ENCODE measurements at places on chromosomes 7 and 10.

DNA sequence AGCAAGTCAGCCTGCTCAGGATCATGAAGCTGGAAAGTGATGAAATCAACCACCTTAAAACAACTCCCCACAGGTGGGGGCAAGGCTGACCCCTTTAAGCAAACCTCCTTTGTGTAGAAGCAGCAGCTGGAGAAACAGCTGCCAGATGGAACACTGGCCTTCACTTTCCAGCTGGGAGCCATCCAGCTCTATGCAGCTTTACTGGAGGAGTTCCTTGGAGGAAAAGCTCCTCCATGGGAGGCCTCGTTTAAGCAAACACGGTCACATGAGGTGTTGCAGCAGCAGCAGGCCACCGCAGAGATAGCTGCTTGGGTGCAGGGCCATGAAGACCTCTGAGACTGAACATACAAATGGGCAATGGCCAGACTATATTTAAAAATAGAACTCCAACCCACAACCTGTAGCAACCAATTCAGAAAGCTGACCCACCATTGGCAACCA lies 13.0 kb upstream of the DLG5 start:
- no peak for DNase-seq

DNA sequence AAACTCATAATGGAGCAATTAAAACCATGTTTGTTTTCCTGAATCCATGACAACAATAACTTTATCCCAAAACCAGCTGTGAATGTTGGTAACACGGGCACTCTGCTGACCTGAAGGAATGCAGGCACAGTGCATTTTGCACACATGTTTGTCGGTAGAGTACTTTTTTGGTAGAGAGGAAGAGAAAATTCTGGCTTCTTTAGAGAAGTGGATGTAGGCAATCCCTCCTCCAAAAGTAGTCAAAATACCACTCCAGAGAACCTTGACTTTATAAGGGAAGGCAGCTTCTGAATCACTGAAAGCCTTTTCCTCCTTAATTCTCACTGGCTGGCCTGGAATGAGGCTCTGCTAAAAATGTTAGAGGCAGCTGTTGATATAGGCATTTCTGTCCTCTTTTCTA lies 15.8 kb upstream of the ACTA2 start:
- no peak for DNase-seq

GRCh38 chr7:44921607-44922350 lies 36.4 kb upstream of the PURB start:
- DNase-seq = peak; percentile 95

DNA sequence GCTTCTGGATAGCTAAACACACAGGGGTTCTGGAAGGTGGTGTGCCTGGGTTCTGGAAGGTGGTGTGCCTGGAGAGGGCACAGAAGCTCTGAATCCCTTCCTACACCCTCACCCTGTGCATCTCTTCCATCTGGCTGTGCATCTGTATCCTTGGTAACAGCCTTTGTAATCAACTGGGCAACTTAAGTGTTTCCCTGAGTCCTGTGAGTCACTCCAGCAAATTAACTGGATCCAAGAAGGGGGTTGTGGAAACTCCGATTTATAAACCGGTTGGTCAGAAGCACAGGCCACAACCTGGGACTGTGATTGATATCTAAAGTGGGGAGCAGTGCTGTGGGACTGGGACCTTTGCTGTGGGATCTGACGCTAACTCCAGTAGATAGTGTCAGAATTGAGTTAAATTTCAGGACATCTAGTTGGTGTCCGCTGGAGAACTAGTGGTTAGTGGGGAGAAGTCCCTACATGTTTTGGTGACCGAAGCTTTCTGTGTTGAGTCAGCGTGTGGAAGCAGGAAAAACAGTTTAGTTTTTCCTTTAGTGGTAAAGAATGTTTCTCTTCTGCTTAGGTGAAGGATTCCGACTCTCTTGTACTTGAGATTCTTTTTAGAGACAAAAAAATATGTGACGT lies 228.1 kb downstream of the BMPER start:
- no peak for DNase-seq

- DNase-seq = no peak
Observed at GRCh38 chr7:45182856-45183710, 25.5 kb downstream of the RAMP3 start.

DNA sequence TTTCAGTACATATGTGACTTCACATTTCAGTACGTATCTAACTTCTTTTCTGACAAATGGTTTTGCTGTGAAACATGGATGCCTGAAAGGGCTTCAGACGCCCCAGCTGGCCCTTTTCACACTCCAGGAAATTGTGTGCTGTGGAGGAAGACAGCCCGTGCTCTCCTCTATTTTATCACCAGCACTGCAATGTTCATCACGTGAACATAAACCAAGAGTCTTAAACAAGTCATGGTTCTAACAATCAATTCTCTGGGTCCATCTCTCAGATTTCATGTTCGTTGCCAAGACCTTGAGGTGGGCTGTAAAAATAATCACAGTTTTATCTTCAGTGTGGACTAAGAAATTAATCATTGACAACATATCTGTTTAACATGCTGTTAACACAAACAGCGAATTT lies 141.2 kb downstream of the WDR37 start:
- no peak for DNase-seq

DNA sequence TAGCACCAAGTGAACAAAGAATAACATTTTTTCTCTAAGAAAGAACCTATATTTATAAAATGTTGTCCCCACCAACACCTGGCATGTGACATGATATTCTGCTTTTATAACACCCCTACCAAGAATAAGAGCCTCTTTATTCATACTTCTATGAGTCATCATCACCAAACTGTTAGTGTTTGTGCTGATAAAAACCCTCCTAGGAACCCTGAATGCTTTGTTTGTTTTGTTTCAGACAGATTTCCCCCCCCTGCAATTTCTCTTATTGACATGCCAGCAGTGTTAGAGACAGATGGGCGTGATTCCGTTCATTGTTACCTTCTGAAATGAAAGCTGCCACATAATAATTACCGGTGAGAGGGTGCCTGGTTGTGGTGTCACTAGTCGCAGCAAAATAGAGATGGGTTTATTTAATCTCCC lies 651.1 kb downstream of the SORCS1 start:
- no peak for DNase-seq

DNA sequence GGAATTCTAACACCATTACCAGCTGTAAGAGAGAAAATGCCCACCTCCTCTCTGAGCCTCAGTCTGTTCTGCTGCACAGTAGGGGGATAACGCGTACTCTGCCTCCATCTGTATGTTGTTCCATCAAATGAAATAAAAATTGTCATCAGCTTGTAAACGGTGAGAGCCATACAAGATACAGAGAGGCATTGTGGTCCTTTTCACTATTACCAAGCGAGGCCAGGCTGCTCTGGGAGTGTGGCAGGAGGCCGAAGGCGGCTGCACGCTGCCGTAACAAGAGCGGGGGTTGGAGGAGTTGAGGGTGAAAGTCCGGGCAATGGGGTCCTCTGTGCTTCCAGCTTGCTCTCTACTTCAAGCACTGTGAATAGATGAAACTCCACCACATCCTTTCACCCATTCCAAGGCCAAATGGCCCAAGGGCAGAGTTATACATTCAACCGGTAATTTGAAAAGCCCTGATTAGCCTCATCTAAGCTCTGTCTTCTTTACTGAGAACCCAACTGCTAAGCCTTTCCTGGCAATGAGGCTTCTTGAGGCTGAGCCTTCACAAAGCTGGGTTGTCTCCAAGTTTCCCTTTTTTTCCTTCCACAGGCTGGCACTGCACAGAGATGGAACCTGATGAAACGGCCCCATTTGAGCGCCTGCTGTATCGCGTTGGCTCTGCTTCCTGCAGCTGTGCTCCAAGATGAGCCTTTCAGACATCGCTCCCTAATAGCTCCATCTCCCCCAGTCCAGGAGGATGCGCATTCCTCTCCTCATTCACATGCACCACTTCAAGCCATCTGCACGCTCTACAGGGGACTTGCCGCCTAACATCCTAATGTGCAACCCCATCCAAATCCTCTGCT lies 47.2 kb downstream of the PYROXD2 start:
- no peak for DNase-seq

GRCh38 chr10:94292434-94293090 lies 70.2 kb downstream of the NOC3L start:
- no peak for DNase-seq

GRCh38 chr10:96229568-96230030 lies 41.8 kb downstream of the BLNK start:
- peak; percentile 75 for DNase-seq

DNA sequence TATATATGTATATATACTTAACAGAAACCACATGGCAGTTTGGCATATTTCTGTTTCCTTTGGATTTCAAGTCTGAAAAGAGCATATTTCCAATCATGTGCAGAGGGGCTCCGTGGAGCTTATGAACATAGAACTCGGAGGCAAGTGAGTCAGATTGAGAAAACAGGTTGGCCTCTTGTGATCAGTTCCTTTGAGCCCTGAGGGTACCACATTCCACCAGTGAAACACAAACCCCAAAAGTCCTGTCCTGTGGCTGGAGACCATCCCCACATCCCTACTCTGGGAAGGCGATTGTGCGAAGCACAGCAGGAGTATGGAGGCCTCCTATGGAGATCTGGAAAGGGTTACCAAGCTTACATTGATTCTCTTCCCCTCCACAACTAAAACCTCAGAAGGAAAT lies 196.7 kb upstream of the TMEM72 start:
- DNase-seq = no peak

DNA sequence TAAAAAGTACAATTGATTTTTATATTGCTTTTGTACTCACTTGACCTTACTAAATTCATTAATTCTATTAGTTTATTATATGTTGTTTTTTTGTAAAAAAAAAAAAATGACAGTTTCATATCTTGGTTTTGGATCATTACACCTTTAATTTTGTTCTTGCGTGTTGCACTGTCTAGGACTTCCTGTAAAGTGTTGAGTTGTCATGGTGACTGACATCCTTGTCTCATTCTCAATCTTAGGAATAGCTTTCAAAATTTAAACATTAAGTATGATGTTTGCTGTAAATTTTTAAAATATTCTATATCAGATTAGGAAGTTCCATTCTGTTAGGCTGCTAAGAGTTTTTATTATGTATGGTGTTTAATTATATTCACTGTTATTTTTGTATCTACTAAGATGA lies 139.1 kb downstream of the ARHGAP12 start:
- no peak for DNase-seq

DNA sequence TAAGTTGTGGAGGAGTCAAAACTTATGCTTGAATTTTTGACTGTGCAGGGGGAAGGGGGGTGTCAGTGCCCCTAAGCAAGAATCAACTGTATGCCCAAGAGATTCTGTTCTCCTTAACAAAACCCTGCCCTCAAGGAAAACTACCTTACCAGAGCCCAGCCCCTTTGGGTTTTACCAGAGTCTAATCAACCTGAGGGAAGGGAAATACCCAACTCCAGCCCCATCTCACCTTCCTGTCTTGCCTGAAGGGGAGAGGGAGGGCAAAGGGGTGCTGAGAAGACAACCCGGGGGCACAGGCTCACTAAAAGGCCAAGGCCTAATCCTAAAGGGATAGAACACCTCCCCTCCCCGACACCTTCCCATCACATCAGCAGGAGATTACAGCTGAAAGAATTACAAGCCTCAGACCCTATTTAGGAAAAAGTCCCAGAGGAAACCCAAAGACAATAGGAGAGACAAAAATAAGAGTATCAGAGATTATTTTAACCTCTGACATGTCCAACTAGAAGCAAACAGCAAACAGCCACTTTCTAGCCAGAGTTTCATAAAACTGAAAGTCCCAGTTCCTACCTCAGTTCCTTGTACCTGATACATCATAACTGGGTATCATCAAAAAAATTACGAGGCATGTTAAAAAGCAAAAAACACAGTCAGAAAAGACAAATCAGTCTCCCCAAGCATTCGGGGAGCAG lies 26.8 kb upstream of the C7orf33 start:
- DNase-seq = no peak

DNA sequence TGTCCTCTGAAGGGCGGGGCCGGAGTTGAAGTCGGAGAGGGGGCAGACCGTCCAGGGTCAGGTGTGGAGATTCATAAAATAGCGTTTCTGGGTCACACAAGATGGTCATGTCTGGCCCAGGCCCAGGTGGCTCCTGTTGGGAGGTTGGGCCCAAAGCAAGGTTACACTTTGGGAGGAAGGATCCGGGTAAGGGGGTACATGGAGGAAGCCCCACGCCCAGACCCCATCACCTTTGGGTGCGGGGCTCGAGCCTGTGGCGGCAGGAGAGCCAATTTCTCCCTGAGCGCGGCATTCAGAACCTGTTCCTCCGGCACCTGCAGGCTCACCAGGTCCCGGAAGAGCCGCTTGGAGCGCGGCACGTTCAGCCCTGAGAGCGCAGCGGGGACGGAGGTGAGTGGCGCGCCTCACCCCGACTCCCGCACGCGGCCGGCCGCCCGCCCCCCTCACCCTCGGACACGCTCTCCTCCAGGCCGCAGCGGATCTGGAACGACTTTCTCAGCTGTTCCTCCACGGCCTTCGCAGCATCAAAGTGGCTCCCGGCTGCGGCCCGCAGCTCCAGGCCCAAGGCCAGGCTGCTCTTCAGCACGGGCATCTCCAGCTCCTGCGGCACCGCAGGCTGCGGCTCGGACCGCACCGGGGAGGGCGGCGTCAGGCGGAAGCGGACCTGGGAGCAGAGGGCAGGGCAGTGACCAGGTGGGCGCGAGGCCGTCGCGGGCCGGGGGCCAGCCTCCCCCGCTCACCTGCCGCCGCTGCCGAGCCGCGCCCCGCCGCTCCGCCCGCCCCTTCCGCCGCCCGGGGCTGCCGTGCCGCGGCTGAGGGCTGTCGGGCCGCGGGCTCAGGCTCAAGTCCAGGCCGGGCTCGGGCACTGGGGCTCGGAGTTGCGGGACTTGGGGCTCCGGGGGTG lies 644 bp downstream of the PPP1R35 start:
- peak; percentile 58 for DNase-seq

- no peak for DNase-seq
Observed at GRCh38 chr10:70362328-70362727, 20.1 kb downstream of the LRRC20 start.

- DNase-seq = no peak
Observed at GRCh38 chr7:70492625-70493024, 639.3 kb upstream of the GALNT17 start.

GRCh38 chr7:73833251-73833919 lies 2.6 kb downstream of the CLDN4 start:
- no peak for DNase-seq

- DNase-seq = no peak
Observed at GRCh38 chr10:124008187-124008586, 85.2 kb downstream of the CHST15 start.

- DNase-seq = no peak
Observed at GRCh38 chr7:90706072-90706716, 110.1 kb downstream of the CDK14 start.

GRCh38 chr7:79199266-79199665 lies 254.2 kb downstream of the MAGI2 start:
- no peak for DNase-seq

GRCh38 chr7:4000139-4000538 lies 682.0 kb upstream of the FOXK1 start:
- no peak for DNase-seq

- no peak for DNase-seq
Observed at GRCh38 chr7:92622685-92623084, 32.5 kb upstream of the FAM133B start.
